Myocyte (in vitro differentiated cells): ENCODE measurements at places on chromosomes 12 and 14. TPM values are rescaled to one million over a fixed set of nuclear protein-coding genes. Genes with fewer than 3 reads are reported as not detected.
A peak's percentile ranks its signal among the peaks of the same experiment; 100 is the strongest.

DNA sequence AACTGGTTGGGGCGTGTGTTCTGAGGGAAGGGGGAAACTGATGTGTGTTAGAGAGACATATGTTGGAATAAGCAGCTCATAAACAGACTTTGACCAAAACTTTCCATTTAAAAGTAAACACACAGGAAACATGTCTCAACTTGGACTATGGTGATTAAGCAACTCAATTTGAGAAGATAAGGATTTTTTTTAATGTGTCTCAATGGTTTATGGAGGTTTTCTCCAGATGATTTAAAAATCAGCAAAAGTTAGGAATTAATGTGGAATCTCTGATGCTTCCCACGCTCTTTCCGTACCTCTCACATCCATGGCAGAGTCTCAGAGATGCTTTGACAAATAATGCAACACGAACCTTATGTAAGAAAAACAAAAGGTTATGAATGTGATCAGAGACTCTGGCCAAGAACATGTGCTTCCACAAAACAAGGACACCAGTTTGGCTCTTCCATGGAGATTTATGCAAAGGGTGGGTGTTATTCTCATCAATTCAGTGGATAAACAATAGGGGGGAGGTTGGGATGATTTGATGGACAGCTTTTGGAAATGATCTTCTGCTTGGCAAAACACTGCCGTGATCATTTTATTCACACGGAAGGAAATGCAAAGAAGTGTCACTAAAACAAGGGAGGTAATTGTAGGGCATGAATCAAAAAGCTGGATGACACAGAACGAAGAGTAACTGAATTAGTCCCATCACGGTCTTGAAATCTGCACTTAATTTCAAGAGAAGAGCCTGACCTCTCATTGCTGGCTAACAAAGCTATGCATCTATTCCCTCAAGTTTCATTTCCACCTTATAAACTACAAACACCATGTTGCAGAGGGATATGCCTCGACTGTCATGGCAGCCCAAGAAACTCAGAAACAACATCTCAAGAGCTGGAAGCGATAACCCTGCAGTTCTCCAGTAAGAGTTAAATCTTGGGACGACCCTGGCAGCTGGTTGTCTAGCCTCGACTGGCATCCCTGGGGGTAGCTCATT is 76.5 kb downstream of the FOXN3 start:
- no peak for DNase-seq

Gene BICDL1
- total RNA-seq: 0.88 and 2.5 TPM in 2 replicates

Gene ALKBH1
- total RNA-seq: 8.5 and 9.6 TPM in 2 replicates

DNA sequence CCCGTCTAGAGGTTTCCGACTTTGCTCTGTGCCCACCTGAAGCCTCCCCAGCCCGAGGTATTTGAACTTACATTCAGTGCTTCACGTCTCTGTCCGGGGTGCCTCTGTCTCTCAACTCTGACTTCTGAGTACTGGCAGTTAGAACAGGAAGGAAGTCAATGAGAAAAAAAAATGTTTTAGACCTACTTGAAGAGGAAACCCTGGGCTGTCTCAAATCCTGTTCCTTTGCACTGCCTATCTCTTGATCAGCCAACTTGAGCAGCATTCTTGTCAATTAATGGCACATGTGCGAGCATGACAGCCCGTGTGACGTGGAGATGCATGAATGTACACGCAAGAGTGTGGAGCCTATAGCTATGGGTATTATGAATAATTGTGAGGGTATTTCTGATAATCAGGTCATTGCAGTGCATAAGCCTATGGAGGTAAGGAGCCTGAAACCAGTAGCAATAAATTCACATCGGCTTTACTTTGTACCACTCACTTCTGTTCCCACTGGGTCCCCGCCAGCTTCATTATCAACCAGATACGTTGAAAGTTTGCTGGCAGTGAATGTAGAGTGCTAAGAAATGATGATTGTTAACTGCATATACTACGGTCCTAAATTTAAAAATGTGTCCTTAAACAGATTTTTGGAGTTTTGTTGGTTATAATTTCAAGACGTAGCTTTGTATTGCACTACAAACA is at the start of gene ARHGDIB:
TSS of gene ARHGDIB (minus strand) at position 136 of the 687 bp plus-strand sequence. CDS start 10,889 bp downstream, outside the sequence.
- no peak for DNase-seq

GRCh38 chr12:50218386-50218785 is 51.2 kb upstream of the CERS5 start:
- no peak for DNase-seq

DNA sequence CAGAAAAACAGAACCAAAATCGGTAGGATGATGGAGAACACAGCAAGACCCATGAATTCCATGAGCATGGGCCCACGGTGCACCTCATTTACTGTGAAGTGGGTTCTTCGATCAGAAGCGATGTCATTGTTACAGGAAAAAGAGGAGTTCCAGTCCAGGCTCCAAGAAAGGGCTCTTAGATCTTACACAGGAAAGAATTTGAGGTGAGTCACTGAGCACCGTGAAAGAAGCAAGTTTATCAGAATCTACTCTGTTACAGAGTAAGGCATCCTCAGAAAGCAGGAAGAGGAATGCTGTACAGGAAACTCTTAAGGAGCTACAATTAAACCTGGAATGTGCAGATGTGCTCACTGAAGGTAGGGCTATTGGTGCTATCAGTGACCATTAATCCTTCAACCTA is 11.6 kb upstream of the CHFR start:
- no peak for DNase-seq

- DNase-seq: no peak
Observed at GRCh38 chr14:89268514-89268913, 148.5 kb downstream of the FOXN3 start.

DNA sequence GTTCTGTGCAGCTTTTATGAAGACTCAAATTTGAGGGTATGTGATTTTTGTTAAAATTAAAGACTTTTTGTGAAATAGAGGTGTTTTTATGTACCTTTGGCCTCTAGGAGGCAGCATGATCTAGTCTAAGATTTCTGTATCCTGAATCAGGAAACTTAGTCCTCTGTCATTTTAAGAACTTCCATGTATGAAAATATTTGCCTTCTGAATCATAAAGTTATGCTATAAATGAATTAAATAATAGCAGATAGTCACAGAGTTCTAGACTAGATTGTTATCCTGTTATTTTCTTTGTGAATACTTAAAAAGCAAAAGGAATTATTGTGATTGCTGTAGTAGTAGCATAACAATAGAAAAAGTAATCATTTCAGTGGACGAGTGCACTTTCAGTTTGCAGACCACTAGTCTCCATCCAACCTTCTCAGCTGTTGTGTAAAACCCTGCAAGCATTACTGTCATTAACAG is 56.3 kb downstream of the FGD4 start:
- peak; percentile 84 for DNase-seq

Gene CLEC2B
- 8.9 and 15.2 TPM in 2 replicates for total RNA-seq

DNA sequence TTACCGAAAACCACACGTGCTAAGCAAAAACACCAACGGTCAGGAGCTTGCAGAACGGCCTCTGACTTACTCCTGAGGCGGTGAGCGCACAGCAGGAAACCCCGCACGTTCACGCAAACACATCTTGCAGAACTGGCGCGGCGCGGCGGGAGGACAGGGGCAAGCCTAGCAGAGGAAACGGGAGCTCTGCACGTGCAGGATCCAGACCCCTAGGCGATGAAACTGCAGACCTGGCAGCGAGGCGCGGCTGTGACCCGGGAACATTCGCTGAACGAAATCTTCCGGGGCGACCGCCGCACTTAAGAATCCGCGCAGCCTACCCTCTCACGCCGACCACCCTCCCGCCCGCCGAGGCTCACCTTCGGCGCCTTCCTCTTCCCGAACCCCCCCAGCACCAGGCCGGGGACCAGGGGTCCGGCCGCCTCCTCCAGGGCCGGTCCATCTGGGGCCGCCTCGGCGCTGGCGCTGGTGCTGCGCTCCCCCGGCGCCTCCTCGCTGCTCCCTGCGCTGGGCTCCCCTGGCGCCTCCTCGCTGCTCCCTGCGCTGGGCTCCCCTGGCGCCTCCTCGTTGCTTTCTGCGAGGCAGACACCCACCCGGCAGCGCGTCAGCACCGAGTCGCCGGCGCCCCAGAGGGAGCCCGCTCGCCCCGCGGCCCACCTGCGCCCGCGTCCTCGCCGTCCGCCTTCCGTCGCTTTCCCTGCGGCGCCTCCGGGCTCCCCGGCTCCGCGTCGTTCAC is 615 bp downstream of the DDX51 start:
- no peak for DNase-seq

DNA sequence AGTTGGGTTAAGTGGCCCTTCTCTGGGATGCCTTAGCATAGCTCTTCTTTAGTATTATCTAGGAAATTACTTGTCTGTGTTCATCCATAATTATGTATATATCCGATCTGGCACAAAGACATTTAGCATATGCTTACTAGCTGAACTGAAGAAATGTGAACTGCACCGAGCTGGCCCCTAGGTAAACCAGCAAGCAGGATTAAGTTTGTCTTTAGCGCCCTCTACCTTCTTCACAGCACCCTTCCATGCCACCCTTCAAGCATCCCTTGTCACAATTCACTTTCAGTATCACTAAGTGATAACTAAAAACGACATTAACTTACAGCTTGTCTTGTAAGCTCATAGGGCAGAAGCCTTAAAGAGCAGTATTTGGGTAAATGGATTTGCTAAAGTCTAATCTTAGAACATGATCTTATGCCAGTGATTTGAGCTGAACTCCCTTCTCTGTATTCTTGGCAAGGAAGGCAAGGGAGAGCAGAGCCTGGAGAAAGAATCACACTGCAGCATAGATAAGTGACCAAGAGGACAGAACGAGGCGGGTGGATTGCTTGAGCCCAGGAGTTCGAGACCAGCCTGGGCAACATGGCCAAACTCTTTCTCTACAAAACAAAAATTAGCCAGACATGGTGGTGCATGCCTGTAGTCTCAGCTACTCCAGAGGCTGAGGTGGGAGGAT is 2.6 kb upstream of the HAL start:
- DNase-seq: peak; percentile 61

Gene RPL10L
- total RNA-seq: not detected in 2 replicates

DNA sequence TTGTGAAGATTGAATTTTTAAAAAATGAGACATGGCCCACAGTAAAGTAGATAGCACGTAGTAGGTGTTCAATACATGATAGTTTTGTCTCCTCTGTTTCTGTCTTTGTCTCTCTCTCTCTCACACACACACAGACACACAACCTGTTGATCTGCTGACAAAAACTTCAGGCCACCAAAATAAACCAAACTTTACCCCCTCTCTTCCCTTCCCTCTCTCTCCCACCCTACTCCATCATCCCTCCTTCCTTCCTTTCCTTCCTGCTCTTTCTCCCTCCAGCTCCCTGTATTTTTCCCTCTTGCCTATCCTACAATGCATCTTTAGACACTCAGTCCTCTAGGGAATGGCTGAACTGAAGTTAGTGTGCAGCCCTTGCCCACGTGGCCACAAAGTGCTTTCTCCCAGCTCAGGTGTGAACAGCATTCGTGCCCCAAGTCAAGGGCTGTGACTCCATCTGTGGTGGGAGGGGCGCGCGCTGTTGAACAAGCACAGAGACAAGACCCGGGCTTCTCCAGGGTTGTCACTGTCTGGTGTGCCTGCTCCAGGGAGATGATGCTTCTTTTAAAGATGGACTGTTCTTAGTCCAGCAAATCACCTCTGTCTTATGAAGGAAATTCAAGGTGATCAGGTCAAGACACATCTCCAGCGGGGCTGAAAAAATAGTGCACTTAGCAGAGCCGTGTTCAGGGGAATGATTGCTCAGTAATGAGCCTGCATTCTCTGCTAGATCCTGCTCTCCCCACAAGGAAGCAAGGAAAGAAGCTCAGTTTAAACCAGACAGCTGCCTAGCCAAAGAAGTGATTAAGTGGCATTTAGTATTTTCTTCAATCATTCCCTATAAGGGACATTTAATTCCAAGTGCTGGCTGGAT is 75.3 kb downstream of the WSCD2 start:
- no peak for DNase-seq

Gene LTBP2
- 16.5 and 18.6 TPM in 2 replicates for total RNA-seq

Gene GUCY2C
- not detected in 2 replicates for total RNA-seq

DNA sequence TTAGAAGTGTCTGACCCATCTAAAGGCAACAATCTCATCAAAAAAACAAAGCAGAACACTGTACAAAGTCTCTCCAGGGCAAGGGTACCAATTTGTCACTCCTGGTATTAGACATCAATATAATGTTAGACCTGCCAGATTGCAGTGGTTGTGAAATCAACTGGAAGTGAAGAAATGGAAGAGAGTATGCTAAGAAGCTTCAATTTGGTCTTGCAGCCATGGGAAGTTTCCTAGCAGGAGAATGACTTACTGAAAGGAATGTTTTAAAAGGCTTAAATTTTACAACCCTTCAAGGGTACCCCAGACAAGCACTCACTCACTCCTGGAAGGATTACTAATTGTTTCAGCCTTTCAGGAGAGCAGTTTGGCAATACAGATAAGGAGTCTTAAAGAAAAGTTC is 18.9 kb downstream of the LLPH start:
- DNase-seq: no peak

Gene TRPV4
- total RNA-seq: 0.08 and 0.31 TPM in 2 replicates

Gene TUBA1C
- 547 and 595 TPM in 2 replicates for total RNA-seq

- DNase-seq: peak; percentile 77
Observed at GRCh38 chr14:61675291-61675690, 20.0 kb upstream of the HIF1A start.

- DNase-seq: no peak
Observed at GRCh38 chr12:5505116-5505515, 73.2 kb downstream of the NTF3 start.

DNA sequence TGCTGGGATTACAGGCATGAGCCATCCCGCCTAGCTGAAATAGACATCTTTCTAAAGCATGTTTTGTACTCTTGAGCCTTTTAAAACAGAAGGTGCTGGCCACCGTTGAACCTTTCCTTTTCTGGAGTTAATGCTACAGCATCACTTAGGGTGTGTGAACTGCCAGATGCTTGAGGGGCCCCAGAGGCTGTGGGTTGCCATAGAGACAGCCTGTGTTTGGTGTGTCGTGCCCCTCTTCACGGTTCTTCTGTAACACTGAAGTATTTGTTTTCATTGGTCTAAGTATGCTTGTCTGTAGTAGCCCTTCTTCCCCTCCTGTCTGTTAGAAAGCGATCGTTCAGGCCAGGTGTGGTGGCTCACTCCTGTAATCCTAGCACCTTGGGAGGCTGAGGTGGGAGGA is 30.8 kb downstream of the PLEKHG3 start:
- no peak for DNase-seq

DNA sequence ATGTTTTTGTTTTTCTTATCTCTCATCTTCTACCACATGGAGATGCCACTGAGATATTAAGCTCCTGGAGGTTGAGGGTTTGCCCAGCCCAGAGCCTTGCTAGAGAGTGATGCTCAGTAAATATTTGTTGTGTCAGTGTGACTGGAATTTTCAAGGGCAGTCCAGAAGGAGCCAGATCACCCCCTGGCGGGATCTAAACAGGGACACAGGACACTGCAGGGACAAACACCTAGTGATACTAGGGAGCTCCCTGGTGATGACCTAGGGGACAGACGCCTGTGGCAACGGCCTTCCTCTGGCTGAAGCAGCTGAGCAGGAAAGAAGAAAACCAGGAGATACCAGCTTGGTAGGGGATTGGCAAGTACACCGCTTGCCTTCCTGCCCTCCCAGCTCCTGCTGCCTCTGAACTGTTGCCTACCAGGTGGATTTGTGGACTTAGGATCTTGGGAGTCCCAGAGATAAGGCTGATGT is 714.4 kb upstream of the TBX3 start:
- no peak for DNase-seq

Gene GPR84
- not detected in 2 replicates for total RNA-seq
